Activated T-cell treated with anti-CD3 and anti-CD28 coated beads, Interleukin-2, amount 50 U/mL, for 72 hours (primary cell): ENCODE measurements at places on chromosomes 1 and 21.

- no peak for DNase-seq
Observed at GRCh38 chr1:11985851-11986250, 5.6 kb downstream of the MFN2 start.

GRCh38 chr1:69657971-69658370 is 90.2 kb downstream of the LRRC7 start:
- no peak for DNase-seq

- DNase-seq, result no peak
Observed at GRCh38 chr1:27878787-27879335, 6.5 kb downstream of the THEMIS2 start.

- DNase-seq, result no peak
Observed at GRCh38 chr1:31904339-31905092, 33.7 kb downstream of the PTP4A2 start.

GRCh38 chr1:63621698-63622097 is 28.5 kb downstream of the PGM1 start:
- no peak for DNase-seq

DNA sequence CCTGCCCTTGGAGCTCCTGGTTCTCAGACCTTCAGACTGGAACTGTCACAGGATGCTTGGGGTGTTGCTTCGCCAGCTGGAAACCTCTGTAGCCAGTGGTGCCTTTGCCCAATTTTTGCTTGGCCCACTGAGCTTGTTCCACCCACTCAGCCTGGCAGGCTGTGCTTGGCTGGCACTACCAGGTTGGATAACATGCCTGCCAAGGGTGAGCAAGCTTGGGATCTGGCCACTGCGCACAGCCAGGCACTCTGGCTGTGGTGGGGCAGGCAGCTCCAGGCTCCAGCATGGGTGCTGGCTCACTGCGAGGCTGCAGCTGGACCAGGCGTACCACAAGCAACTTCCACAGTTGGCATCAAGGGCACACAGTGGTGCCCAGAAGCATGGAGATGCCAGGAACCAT is 967.8 kb upstream of the NCAM2 start:
- no peak for DNase-seq

DNA sequence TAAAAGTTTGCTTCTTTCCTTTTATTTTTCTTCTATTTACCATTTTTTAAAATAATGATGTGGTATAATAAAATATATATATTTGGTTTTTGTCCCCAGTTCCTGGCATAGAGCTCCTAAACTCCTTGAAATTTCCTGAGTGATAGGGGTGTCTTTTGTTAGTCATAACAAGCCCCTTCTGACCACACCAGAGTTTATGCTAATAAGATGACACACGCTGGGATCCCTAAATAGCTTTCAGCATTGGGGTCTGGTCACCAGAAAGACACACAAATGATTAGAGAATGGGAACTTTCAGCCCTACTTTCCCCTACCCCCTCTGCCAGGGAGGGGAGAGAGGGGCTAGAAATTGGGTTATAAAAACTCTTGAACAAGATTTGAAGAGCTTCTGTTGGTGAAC is 56.2 kb downstream of the COL24A1 start:
- DNase-seq, result no peak

DNA sequence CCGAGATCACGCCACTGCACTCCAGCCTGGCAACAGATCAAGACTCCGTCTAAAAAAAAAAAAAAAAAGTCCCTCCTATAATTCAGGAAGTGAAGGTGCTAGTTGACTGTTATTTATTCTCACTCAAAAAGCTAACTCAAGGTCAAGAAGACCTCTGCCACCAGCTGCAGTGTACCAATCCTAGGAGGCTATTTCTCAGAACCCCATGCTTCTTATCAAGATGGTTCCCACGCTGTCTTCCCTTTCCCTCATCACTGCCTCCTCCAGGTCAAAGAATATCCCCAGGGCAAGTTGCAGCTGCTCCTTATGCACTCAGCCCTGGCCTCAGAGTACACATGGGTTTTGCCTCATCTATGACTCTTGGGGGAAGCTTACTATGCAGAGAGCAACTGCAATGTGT is 53.6 kb downstream of the RERE start:
- no peak for DNase-seq

DNA sequence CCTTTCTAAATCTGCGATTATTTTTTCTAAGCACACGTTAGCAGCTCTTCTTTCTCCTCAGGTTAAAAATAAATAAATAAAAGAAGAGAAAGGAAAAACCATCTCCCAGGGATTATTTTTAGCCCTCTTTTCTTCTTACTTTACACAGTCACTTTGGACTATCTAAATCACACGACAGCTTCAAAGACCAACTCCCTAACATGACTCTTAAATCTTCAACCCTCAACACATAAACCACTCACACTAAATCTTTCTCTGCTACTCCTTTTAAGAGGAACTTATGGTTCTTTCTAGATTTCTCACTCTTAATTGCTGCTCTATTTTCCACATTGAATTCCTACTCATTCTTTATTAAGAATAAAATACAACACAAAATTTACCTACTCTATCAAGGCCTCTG is 1095.0 kb upstream of the B3GALT2 start:
- DNase-seq, result no peak

- DNase-seq, result no peak
Observed at GRCh38 chr21:39467746-39468145, 16.0 kb downstream of the SH3BGR start.

DNA sequence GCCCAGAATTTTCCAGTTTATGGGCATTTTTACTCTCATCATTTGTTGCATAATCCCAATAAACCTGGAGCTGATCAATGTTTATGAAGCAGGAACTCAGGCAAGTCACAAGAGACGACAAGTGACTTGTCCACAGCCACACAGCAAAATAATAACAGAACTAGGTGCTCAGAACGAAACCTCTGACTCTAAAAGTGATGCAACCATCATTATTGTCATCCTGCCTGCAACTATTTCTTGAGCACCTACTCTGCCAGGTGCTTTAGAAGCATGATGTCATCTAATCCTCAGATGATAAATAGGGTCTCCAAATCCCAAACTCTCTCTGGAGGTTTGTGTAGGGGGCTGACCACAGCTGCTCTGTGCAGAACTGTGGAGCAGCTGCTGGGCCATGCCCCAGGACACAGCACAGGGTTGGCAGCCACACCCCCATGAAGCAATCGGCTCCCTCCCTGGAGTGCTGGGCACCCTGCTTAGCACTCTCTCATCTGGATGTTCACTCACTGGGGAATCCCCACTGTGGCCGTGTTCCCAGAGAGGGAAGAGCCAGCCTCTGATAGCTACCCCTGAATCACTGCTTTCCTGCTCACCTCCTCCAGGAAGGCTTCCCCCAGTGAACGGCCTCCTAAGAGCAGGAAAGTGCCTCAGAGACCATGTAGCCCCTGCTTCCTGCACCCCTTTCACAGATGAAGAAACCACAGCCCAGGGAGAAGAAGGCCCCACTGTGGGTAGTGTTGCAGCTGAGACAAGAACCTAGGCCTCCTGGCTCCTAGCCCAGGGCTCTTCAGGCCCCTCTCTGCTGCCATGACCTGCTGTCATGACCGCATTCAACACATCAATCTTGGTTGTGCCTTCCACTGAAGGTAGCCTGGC is 2.1 kb downstream of the TTC22 start:
- peak; percentile 66 for DNase-seq

DNA sequence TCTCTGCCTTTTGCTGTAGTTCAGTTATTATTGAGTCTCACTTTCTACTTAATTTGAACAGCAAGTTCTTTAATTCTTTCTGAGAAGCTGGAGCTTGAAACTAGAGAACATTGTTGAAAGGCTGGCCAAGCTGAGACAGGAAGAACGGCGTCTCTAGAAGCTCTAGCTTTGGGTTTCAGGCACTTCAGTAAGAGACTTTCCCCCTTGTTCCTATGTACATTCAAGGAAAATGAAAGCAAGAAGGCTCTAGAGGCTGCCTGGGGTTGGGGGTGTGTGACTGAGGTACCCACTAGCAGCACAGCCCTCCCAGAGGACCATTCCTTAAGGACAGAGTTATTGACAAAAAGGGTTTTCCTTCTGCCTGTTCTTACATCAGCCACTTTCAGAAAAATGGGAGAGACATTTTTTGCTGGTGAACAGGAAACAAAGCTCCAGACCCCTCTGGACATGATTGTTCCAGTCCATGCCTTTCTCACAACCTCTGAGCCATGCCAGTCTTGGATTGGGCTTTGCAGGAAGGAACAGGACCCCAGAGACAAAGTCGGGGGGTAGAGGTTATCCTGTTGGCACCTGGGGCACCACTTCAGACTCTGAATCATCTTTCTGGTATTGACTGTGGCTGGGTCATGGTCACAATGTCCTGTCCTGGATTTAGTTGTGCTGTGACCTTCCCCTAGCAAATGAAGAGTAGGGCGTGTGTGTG is 63.1 kb downstream of the LAMC2 start:
- DNase-seq, result no peak

DNA sequence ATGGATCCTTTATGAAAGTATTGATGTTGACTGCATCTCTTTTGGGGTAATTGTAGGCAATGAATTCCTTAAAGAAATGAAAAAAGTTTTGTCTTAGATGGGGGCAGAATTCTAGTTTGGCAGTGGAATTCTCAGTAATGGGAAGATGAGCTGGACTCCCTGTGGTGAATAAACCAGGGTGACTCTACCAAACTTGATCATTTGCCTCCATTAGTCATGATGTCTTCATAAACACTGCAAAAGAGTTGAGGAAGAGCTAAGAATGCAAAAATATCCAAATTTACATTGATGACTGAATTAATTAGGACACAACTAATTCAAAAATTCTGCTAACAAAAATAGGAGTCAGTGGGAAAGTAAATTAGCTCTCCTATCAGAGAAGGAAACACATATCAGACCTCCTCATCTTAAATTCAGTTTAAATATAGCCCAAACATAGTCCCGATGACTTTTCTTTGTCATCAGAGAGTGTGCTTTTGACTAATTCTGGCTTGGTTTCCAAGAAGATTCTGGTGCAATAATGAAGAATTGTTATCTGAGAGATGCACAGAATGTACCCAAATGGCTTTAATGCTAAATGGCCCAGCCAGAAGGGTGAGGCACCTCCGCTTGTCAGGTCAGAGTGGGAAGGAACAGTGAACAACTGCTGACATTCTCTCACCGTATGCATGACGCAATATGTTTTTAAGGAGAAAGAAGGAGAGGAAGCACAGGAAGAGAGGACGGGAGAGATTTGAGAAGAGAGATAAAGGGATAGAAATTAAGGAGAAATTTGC is 525.1 kb downstream of the LMO4 start:
- DNase-seq, result no peak

- no peak for DNase-seq
Observed at GRCh38 chr1:1272341-1273208, 1.1 kb downstream of the UBE2J2 start.

DNA sequence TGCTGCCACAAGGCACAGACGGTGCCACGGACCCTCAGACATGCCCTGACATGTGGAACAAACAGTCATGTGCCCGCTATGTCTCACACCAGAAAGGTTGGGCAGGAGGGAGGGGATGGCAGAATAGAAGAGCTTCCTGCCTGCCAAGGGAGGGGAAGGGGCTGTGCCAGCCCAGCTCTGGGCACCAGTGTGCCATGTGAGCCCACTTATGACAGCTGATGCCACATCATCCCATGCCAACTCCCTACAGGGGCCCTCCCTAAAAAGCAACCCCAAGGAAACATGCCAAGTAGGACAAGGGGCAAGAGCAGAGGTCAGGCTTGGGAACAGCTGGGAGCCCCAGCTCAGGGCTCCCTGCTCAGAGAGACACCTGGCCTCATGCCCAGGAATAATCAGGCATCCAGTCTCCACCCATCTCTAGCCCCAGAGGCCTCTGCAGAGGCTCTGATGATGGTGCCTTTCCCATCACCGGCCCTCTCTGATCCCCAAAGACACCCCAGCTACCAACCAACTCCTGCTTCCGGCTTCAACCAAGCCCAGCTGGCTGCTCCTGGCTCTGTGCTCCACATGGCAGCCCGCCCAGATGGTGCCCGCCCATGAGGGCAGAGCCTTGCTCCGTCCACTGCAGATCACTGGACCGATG is 10.3 kb downstream of the ADGRB2 start:
- no peak for DNase-seq

DNA sequence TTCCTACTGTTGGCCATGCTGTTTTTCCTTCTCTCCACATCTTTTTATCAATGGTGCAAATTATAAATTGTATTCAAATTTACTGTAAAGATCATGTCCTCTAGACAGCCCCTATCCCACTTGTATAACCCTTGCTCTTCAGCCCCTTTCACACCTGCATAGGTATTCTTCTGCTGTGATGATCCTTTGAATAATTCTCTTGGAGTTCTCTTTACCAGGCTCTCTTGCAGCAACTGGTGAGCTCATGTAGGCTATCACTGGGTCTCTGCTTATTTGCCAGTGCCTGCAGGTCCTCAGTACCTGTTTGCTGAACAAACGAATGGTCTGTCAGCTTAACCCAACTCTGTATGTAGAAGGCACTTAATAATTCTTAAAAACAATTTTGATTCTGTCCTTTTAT is 8.2 kb downstream of the PTPRC start:
- no peak for DNase-seq

- no peak for DNase-seq
Observed at GRCh38 chr1:214568328-214568727, 16.9 kb upstream of the PTPN14 start.

DNA sequence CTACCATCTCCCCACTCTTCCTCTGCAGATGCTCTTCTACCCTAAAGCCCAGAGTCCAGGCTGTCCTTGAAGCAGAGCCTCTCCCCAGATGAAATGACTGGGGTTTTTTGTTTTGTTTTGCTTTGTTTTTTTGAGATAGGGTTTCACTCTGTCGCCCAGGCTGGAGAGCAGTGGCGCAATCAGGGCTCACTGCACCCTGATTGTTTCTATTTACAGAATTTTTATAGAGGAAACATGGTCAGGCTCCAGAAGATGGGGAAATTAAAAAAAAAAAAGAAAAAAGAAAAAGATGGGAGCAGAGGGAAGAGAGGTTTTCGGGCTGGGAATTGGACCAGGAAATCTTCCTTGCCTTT is 43.7 kb upstream of the ZNF281 start:
- DNase-seq, result no peak

DNA sequence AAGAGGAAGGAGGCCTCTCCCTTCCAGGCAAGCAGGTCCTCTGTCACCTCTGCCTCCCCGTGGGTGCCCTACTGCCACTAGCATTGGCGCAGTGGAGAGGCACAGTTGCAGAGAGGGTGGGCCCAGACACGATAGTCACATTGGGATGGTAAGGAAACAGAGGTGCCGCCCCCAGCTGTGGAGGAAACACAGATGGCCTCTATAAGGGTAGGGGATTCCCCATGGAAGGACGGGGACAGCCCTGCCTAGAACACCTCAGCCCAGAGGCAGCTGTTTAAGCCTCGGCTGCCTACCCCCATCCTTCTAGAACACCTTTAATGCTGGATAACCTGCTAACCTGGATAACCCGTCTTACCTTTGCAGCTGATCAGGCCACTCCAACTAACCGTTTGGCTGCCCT is 65.7 kb upstream of the CNTN2 start:
- DNase-seq, result no peak

GRCh38 chr1:31715087-31715872 is 11.5 kb upstream of the COL16A1 start:
- peak; percentile 38 for DNase-seq
